ENCODE measurements at places on chromosomes 3 and 15.
A peak's percentile ranks its signal among the peaks of the same experiment; 100 is the strongest.

GRCh38 chr3:38374221-38374620, 27.6 kb downstream of the XYLB start:
- peak; percentile 48 for DNase-seq

DNA sequence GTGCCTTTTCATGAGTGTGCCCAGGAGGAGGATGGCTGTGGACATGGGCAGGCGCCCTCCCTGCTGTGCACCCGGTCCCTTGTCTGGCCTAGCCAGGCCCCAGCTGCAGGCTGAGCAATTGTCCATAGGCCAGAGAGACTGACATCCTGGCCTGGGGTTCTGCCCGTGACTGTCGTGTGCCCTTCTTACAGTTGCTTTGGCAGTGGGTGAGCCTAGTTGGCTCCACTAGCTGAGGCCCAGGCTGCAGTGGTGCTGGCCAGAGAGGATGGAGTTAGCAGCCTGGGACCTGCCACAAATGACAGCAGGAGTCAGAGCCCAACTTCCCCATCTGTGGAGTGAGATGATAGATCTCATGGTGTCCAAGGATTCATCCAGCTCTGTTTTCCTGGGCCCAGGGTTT, 9.0 kb upstream of the CHRNB4 start:
- no peak for DNase-seq

DNA sequence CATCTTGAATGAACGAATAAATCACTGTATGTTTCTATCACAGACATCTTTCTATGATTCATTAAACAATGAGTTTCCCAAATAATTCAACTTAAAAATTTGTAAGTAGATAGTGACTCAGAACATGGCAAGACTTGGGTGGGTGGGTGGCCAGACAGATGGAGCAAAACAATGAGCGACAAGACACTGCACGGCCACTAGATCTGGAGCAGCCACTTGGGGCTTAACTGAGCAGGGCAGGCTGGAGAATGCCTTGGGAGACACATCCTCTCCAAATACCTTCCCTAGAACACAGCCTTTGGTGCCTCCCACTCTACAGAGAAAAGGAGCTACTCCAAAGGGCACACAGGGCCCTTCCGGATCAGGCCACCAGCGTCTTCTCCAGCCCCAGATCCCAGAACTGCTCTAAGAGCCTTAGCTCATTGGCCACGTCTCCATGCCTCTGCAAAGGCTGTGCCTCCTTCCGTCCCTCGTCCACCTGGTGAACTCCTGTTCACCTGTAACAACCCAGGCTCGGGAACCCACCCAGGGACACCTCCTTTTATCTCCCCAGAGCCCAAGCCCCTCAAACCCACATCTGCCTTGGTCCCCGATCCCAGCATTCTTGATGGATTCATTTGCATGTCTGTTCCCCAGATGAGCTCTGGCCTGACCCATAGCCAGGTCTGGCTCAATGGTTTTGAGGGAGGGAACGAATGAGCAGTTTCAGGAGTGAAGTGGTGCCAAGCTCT, 134.9 kb upstream of the IQSEC1 start:
- DNase-seq: no peak

DNA sequence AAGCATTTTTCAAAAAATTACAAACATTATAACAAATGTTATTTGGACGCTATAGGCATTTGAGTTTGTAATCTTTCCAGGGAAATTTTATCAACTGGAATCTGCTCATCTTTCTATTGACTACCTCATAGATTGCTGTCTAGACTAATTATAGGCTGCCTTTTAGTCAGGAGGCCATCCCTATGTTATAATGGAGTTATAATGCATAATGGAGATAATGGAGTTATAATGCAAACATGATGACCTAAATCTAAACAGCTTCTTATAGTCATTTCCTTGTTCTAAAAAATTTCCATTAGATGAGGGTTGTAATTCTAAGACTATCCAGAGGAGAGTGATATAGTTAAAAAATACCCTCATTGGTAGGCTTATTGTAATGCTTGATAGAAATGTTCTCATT, 226.4 kb downstream of the SI start:
- no peak for DNase-seq

DNA sequence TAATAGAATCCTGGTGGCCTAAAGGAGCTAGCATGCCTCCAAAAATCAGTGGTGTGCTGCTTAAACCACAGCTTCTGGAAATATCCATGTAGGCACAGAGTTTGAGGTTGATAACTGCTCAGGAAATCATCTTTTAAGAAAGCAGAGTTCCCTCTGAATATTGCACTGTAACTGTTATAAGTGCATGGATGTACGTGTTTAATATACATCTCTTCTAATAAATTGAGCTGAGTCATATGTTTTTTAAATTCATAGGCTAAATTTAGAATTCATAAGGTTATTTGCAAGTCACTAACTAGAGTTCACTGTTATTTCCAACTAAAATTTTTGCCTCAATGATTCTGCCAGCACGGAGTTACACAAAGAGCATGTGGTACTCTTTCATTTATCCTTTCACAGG, 68.9 kb downstream of the MYH15 start:
- DNase-seq: no peak

Data from CD4-positive, alpha-beta T cell treated with Interleukin-17A for 1 hour (primary cell).